ENCODE measurements at places on chromosomes 7 and 10.

GRCh38 chr7:24920451-24921361, 59.3 kb downstream of the OSBPL3 start:
- DNase-seq = no peak

DNA sequence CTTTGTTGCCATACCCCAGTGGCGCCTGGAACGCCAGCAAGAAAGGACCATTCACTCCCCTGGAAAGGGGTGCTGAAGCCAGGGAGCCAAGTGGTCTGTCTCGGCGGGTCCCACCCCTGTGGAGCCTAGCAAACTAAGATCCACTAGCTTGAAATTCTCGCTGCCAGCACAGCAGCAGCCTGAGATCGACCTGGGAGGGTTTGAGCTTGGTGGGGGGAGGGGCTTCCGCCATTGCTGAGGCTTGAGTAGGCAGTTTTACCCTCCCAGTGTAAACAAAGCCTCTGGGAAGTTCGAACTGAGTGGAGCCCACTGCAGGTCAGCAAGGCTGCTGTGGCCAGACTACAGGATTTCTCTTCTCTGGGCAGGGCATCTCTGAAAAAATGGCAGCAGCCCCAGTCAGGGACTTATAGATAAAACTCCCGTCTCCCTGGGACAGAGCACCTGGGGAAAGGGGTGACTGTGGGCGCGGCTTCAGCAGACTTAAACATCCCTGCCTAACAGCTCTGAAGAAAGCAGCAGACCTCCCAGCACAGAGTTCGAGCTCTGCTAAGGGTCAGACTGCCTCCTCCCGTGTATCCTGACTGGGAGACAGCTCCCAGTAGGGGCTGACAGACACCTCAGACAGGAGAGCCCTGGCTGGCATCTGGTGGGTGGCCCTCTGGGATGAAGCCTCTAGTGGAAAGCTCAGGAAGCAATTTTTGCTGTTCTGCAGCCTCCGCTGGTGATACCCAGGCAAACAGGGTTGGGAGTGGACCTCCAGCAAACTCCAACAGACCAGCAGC, 281.1 kb upstream of the SP4 start:
- DNase-seq = no peak

DNA sequence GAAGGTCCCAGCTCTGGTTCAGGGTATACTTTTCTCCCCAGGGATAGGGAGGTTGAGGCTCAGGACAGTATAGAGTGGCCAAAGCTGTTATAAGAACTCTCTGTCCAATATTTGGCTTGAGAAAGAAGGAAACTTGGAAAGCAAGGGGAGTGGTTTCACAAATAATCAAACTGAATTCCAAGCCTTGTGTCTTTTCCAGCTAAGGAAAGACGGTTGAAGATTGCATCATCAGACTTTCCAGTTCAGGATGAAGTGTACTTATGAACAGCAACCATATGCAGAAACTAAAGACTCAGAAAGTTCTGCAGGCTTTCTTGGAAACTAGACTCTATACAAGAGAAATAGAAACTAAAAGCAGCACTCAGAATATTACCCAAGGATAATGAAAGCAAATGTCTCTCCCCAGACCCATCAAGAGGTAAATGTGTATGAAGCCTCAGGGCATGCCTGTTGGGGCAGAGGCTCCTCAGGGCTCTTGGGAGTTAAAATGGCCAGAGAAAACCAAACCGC, 46.4 kb downstream of the RAMP3 start:
- no peak for DNase-seq

- DNase-seq = no peak
Measured at GRCh38 chr7:156492170-156492569, 148.4 kb upstream of the RNF32 start.

DNA sequence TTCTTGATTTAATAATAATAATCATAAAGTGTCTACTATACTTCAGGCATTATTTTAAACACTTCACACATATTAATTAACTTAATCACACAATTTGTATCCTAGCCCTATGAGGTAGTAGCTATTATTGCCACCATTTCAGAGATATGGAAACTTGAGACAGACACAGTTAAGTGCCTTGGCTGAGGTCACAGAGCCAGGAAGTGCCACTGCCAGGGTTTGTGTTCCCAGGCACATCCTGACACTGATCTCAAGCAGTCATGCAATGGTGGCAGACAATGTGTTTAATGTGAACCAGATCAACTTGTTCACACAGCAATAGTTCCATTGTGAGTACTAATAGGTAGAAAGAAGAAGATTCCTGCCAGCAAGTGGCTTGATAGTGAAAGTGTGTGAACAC, 666.0 kb downstream of the SUGCT start:
- no peak for DNase-seq

DNA sequence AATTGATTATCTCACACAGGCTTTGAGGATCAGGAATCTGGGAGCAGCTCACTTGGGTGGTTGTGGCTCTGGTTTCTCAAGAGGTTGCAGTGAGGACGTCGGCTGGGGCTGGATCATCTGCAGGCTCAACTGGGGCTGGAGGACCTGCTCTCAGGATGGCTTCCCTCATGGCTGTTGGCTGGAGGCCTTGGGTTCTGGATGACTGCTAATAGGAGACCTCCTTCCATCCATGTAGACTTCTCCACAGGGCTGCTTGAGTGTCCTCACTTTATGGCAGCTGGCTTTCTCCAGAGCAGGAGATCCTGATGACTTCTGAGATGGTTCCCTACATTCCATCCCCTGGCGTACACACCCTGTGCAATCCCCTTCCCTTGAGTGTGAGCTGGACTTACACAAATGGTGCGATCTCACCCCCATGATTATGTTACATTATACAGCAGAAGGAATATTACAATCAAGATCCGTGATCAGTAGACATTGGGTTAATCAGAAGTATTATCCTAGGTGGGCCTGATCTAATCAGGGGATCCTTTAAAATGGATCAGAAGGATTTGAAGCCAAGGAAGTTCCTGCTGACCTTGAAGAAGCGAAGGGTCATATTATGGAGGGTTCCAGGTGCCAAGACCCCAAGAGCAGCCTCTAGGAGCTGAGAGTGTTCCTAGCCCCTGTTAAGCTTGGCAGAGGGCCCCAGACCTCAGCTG, 122.2 kb downstream of the CXCL12 start:
- DNase-seq = no peak

GRCh38 chr10:28939281-28940157, 262.2 kb downstream of the BAMBI start:
- no peak for DNase-seq

DNA sequence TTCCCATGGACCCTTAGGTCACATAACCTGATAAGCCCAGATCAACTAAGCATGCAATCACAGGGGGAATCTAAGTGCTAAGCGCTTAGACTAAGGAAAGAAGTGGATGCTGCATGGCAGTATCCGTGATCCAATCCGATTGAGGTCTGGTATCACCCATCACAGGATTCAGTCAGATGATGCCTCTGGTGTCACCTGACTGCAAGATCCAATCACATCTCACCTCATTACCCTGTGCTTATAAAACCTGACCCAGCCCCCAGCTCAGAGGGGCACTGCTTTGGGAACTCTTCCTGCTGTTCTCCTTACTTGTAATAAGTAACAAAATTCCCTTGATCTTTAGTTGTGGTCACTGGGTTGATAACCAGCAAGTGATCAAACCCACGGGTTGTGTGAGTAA, 84.7 kb upstream of the TMEM168 start:
- no peak for DNase-seq

DNA sequence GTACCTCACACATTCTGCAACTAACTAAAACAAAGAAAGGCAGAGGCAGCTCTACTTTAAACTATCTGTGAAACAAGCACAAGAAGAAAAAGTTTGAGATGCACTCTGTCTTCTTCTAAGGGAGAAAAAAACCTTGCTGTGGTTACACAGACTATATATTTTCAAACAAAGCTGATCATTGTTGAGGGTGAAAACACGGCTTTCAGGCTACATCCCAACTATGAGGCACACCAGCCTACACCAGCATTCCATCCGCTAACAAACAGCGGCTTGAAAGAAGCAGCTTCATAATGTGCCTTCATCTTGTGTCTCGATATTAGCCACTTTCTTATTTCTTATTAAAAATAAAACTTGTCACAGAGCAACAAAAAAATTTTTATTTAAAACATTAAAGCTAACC, 79.1 kb downstream of the USP6NL start:
- DNase-seq = no peak

GRCh38 chr7:134435161-134435920, 23.6 kb downstream of the AKR1B1 start:
- DNase-seq = no peak

DNA sequence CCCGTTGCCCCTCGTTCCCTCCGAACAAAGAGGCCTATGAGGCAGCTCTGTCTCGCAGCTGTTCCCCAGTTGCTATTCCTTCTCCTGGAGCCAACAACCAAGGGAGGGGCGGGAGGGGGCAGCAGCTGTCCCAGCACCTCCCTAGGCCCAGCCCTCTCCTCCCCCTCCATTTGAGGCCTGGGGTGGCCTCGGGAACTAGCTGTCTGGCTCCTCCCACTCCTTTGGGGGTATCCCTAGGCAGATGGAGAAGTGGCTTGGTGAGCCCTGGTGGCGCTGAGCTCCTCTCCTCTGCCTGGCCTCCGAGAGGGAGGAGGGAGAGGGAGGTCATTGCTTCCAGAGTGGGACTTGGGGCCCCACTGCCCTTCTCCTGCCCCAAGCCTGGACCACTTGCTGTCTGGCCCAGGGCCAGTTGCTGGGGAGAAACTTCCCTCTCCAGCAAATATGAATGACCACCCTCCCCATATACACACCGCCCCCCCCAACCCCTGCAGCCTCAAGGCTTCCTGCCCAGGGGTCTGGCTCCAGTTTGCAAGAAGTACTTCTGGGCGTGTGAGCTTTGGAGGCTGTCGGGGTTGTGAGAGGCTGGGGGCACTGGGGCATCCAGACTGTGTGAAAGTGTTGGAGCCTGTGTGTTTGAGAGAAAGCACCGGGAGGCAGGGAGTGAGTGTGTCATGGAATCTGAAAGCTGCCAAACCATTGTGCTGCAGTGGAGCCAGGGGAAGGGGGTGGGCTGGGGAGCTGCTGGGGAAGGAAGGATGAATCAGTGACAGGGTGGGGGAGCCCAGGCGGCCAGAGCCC, 3.1 kb downstream of the FLNC start:
- DNase-seq = no peak

DNA sequence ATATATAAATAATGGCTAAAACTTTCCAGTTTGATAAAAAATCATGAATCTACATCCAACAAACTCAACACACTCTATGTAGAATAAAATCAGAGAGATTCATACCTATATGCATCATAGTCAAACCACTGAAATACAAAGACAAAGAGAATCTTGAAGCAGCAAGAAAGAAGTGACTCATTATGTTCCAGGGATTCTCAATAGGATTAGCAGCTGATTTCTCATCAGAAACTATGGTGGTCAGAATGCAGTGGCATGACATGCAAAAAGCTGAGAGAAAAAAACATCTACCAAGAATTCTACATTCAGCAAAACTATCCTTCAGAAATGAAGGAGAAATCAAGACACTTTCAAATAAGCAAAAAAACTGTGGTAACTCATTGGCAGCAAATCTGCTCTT, 187.4 kb downstream of the RNLS start:
- no peak for DNase-seq

Data from stimulated activated CD4-positive, alpha-beta T cell treated with anti-CD3 and anti-CD28 coated beads, Interleukin-1b, Interleukin-23, amount 100 ng/mL, for 1 hour (primary cell).